Effector CD4-positive, alpha-beta T cell (primary cell): ENCODE measurements at places on chromosomes 16 and 17.

DNA sequence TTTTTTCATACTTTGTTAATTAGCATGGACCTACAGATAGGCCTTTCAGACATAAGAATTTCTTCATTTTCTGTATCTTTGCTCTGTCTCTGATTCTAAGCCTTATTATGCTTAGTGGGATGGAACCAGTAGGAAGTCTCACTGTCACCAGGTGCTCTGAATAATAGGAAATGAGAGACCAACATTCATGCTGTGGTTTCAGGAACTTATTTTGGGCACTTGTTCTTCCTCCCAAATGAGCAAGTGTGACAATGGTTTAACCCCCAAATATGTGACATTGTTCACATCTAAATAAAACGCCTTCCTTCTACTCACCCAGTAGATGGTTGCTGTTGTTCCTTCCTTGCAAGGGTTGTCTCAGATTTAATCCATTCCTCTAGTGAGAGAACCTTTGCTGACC lies 100.2 kb downstream of the SYCE1L start:
- DNase-seq: no peak

DNA sequence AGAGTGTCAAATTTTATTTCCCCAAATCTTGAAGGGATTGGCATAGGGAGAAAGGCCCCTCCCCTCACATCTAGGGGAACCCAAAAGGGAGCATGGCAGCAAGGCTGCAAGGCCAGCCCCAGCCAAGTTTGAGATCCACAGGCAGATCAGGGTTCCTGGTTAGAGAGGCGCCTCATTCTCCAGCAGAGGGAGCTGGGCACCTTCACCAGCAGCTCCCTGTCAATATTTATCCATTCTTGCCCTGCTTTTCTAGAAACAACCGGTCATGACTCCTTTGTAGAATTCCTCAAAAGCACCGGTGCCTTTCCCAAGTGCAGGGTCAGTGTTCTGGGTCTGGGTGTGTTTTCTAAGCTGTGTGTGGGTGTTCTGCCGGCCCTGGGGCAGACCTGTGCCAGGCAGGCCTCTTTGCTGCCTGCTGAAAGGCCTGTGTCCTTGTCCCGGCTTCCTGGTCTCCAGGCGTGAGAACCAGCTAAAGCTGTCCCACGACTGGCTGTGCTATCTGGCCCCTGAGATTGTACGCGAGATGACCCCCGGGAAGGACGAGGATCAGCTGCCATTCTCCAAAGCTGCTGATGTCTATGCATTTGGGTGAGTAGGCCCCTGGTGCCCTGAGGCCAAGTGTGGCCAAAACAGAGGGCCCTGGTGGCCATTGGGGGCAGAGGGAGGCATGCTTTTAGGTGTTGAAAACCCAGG lies 21.2 kb upstream of the LGALS9 start:
- DNase-seq: no peak

- DNase-seq: no peak
These were observed 17.5 kb downstream of the NOS2 start for GRCh38 chr17:27782791-27783206.

GRCh38 chr17:81049372-81049911 lies 14.5 kb downstream of the BAIAP2 start:
- DNase-seq: no peak

DNA sequence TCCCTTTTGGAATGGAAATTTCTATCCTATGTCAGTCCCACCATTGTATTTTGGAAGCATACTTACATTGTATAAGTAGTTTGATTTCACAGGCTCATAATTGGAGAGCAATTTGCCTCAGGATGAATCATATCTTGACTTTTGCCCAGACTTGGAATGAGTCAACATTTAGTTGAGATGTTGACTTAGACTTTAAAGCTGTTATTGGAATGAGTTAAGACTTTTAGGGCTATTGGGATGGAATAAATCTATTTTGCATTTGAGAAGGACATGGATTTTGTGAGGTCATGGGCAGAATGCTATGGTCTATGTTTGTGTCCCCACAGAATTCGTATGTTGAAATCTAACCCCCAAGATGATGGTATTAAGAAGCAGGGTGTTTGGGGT lies 12.2 kb upstream of the ZNF594 start:
- no peak for DNase-seq

GRCh38 chr17:73297934-73298861 lies 13.6 kb downstream of the CDC42EP4 start:
- DNase-seq: no peak

DNA sequence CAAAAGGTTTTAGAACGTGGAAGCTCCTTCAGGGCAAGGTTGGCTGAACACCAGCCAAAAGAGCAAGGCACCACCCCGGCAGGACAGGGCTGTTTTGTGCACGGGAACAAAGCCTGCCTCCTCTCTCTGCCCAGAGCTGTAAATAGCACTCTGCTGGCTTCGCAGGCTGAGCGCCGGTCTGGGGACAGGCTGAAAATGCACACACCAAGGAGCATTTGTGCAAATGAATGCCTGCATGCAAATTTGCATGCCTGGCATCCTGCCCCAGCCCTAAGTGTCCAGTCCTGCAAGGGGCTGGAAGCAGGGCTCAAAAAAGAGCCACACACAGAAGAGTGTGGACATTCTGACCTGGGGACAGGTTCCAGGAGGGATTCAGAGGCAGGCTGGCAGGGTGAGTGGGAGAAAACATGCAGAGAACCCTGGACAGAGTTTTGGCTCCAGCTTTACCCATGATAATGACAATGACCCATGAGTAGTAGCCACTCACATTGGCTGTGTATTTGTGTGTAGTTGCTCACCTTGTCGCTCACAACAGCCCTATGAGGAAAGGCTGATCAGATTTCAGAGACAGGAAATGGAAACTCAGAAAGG lies 11.7 kb downstream of the ABAT start:
- DNase-seq: no peak

- no peak for DNase-seq
These were observed 125.4 kb downstream of the SEC14L1 start for GRCh38 chr17:77266213-77266612.

DNA sequence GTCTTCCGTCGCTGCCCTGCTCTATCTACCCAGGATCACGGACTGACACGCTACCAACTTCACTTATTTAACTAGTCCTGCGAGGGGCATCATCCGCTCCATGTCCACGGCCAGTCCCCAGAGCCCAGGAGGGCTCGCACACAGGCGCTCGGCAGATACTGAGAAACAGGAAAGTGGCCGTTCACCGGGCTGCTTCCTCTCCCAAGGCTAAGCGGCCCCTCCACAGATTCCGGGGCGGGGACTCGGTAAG lies 388 bp downstream of the OXLD1 start:
- DNase-seq: no peak

- DNase-seq: no peak
These were observed 1.1 kb downstream of the CRAMP1 start for GRCh38 chr16:1613211-1613622.

GRCh38 chr17:67488161-67488560 lies 111.1 kb downstream of the PITPNC1 start:
- no peak for DNase-seq

- DNase-seq: no peak
These were observed 236.8 kb downstream of the IRX3 start for GRCh38 chr16:54049591-54050458.

DNA sequence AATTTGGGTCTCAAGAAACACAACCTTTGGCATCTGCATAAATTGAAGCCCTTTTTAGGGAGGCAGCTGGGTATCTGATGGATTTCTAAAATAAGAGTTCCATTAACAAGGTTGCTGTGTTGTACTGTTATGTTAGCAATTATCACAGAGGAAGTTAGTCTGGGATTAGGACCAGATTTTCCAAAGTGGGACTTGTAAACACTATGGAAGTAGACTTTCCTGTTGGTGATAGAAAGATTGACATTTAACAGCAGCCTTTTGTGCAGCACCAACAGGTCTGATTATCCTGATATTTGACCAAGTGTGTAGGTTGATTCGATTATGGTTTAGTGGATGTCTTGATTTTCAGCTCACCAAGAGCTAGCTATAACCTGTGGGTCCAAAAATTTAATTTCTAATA lies 46.4 kb downstream of the TMEM100 start:
- DNase-seq: no peak

- no peak for DNase-seq
These were observed 63.2 kb upstream of the MARCHF10 start for GRCh38 chr17:62871291-62871690.

- no peak for DNase-seq
These were observed 17.3 kb downstream of the C17orf100 start for GRCh38 chr17:6668727-6669425.

GRCh38 chr17:54172096-54172984 lies 349.6 kb downstream of the KIF2B start:
- no peak for DNase-seq

GRCh38 chr16:58333985-58334384 lies 39.2 kb upstream of the PRSS54 start:
- DNase-seq: no peak

DNA sequence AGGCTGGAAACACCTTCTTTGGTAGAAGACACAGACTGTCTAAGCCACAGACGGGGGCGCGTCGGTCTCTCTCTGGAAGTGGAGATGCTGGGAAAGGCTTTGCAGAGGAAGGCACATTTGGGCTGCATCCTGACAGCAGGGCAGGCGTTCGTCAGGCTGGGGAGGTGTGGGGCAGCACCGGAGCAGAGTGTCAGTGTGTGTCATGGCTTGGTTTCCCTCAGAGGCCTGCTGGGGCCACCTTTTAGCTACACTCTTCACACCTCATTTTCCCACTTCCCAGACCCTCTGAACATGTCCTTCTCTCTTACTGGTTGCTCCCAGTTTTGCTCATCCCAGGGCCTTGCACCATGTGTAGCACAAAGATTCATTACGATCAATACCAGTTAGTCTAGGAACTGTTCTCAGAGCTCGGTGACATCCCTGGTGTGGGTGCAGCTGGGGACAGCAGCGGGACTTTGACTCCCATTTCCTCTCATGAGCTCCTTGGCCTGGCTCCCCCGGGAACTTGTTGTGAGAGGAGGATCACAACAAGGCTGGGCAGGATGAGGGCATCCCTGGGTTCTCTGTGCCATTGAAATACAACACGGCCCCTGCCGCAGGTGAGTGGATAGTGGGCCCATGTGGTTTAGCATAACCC lies 33.1 kb downstream of the SMARCE1 start:
- no peak for DNase-seq

- no peak for DNase-seq
These were observed 157.2 kb downstream of the ENGASE start for GRCh38 chr17:79231766-79232287.

- DNase-seq: no peak
These were observed 19.9 kb downstream of the GAS7 start for GRCh38 chr17:10178506-10178991.

- DNase-seq: no peak
These were observed 52.6 kb downstream of the USP22 start for GRCh38 chr17:20989991-20990855.

- DNase-seq: no peak
These were observed 7.5 kb upstream of the SNTB2 start for GRCh38 chr16:69179328-69180010.

GRCh38 chr17:50209472-50210239 lies 8.2 kb upstream of the COL1A1 start:
- no peak for DNase-seq

DNA sequence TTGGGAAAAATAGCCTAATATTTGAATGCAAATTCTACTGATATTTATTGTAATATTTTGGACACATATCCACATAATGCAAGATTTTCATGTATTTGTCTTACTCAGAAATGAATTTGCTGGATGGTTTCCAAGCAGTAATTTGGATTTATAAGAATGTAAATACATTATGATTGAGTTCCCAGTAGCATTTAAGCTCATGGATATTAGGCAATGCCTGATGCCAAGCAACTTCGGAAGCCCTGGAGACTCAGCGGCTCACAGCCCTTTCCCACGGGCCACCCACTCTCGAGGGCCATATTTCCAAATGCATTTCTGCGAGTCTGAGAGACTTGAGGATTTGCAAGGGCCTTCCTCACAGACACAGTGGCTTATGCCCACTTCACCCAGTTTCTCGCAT lies 62.1 kb upstream of the MYOCD start:
- no peak for DNase-seq
